ENCODE measurements at places on chromosomes 1 and 21. TPM values are rescaled to one million over a fixed set of nuclear protein-coding genes. Genes with fewer than 3 reads are reported as not detected.

Gene ALPL
- 187 TPM for total RNA-seq

DNA sequence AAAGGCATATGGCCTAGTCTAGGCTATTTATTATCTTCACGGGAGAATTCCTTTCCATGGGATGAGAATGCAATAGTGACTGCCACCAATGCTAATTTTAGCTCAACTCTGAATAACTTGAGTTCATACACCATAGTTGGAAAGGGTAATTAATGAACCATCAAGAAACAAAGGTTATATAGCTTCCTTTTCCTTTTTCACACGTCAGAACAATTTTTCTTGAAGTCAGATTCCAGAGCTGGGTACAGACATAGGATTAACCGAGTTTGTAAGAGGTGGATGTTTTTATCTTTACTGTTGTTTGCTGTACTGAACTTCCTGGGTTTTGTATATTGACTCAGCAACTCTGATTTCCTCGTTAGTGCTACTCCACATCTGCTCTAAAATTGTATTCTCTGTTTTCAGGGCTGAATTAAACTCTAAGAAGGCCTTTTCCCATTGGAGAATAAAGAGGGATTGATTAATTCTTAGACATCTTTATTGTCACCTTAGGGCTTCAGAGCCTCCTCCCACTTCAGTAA is 262.0 kb downstream of the NUF2 start:
- peaks cover 13% of the 10 kb centered on the region for H3K4me1 ChIP-seq
- H3K27ac ChIP-seq, result no peak overlapping the region
- no peak overlapping the region for H3K4me3 ChIP-seq
- H3K36me3 ChIP-seq, result no peaks in the 10 kb centered on the region
- DNase-seq, result no peak

Gene ERG
- total RNA-seq, result 1.0 TPM

DNA sequence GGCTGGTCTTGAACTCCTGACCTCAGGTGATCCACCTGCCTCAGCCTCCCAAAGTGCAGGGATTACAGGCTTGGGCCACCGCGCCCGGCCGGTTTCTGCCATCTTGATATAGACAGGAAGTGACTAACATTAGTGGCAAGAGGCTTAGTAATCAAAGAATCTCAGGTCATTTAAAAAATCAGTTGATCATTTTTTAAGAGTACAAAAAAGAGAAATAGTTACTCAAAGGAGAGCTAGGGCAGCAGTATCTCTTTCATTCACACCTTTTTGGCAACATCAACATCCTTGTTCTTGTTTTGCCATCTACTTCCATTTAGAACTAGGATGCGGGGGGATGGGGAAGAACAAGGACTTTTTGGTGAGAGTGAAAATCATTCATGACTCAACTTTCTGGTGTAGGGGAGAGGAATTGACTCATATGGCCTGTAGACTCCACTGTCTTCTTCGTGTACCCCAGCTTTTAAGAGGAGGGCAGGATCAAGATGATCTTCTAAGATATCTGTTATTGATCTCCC is 8.8 kb downstream of the FCRLB start:
- no peak for DNase-seq
- H3K36me3 ChIP-seq, result no peaks in the 10 kb centered on the region
- peaks cover 22% of the 10 kb centered on the region for H3K4me1 ChIP-seq
- peaks cover 33% of the 10 kb centered on the region for H3K27me3 ChIP-seq

Gene CD5L
- total RNA-seq, result not detected

- H3K27me3 ChIP-seq, result peaks cover 9% of the 10 kb centered on the region
- peak overlapping the region; percentile 71 for H3K4me3 ChIP-seq
- peaks cover 18% of the 10 kb centered on the region for H3K4me1 ChIP-seq
- no peak for DNase-seq
- peak overlapping the region; percentile 52 for H3K27ac ChIP-seq
Measured at GRCh38 chr1:183634429-183635065, 1.0 kb downstream of the ARPC5 start.

- no peak for DNase-seq
- H3K27ac ChIP-seq, result no peak overlapping the region
- H3K4me3 ChIP-seq, result no peak overlapping the region
- no peaks in the 10 kb centered on the region for H3K4me1 ChIP-seq
Measured at GRCh38 chr1:4773226-4773625, 118.8 kb downstream of the AJAP1 start.

Gene BGLAP
- total RNA-seq, result 2.7 TPM

Gene LELP1
- total RNA-seq, result not detected

DNA sequence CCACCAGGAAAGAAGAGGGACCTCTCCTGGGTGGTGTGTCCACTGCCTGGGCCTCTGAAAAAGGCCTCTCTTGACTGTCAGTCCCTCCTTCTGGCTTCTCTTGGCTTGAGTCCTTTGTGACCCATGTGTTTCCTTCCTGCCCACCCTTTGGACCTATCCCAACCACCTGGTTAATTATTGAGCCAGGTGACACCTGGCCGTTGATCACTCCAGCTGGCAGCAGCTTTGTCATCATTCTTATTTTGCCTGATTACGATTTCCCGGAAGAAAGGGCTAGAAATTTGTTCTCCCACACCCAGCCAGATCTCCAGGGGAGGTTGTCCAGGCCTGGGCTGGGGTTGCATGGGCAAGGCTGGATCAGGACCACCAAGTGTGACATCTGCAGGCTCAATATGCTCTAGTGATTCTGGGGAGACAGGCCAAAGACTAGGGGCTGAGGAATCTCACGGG is 24.8 kb downstream of the CSF1 start:
- no peak overlapping the region for H3K4me3 ChIP-seq
- no peaks in the 10 kb centered on the region for H3K36me3 ChIP-seq
- H3K4me1 ChIP-seq, result peaks cover 7% of the 10 kb centered on the region
- DNase-seq, result no peak
- H3K27me3 ChIP-seq, result no peaks in the 10 kb centered on the region

- H3K27ac ChIP-seq, result no peak overlapping the region
- no peaks in the 10 kb centered on the region for H3K36me3 ChIP-seq
- DNase-seq, result no peak
- H3K4me3 ChIP-seq, result no peak overlapping the region
Measured at GRCh38 chr1:171247501-171247900, 793 bp upstream of the FMO1 start.

Gene ELAPOR1
- total RNA-seq, result 2.1 TPM

- no peak overlapping the region for H3K27ac ChIP-seq
- H3K36me3 ChIP-seq, result no peaks in the 10 kb centered on the region
- H3K4me3 ChIP-seq, result no peak overlapping the region
- H3K4me1 ChIP-seq, result peaks cover 7% of the 10 kb centered on the region
- DNase-seq, result no peak
- peaks cover 4% of the 10 kb centered on the region for H3K27me3 ChIP-seq
Measured at GRCh38 chr1:44401256-44402228, 3.5 kb upstream of the RNF220 start.

DNA sequence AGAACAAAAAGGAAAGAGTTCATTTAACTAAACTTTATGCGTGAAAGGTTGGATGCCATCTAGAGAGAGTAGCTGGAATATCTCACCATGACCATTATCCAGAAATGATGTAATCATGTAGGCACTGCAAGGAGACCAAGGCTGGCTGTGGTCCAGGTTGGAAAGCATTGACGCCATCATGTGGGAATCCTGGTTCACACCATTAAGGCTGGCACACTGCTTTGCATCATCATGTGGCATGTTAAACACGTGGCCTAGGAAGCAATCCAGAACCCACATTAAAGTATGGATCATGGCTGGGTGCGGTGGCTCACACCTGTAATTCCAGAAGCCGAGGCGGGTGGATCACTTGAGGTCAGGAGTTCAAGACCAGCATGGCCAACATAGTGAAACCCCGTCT is 4.3 kb downstream of the ADAMTS1 start:
- peaks cover 17% of the 10 kb centered on the region for H3K27me3 ChIP-seq
- H3K4me1 ChIP-seq, result no peaks in the 10 kb centered on the region
- H3K36me3 ChIP-seq, result peaks cover 41% of the 10 kb centered on the region
- H3K4me3 ChIP-seq, result no peak overlapping the region
- H3K27ac ChIP-seq, result no peak overlapping the region
- no peak for DNase-seq

GRCh38 chr1:156638189-156638985 is 3.5 kb upstream of the BCAN start:
- H3K27ac ChIP-seq, result no peak overlapping the region
- no peaks in the 10 kb centered on the region for H3K36me3 ChIP-seq
- peaks cover 64% of the 10 kb centered on the region for H3K27me3 ChIP-seq
- H3K4me1 ChIP-seq, result peaks cover 13% of the 10 kb centered on the region
- H3K4me3 ChIP-seq, result no peak overlapping the region

Gene FAF1
- 54.2 TPM for total RNA-seq

- no peaks in the 10 kb centered on the region for H3K36me3 ChIP-seq
- no peak overlapping the region for H3K4me3 ChIP-seq
- no peak for DNase-seq
Measured at GRCh38 chr1:237012361-237012760, 8.1 kb upstream of the MT1HL1 start.

- H3K4me1 ChIP-seq, result no peaks in the 10 kb centered on the region
- DNase-seq, result no peak
- no peak overlapping the region for H3K4me3 ChIP-seq
- H3K27me3 ChIP-seq, result no peaks in the 10 kb centered on the region
Measured at GRCh38 chr1:9618909-9619679, 30.4 kb downstream of the TMEM201 start.

- H3K4me3 ChIP-seq, result no peak overlapping the region
- DNase-seq, result no peak
- H3K27ac ChIP-seq, result no peak overlapping the region
- no peaks in the 10 kb centered on the region for H3K27me3 ChIP-seq
Measured at GRCh38 chr1:82323144-82323841, 522.6 kb downstream of the ADGRL2 start.

- H3K4me1 ChIP-seq, result no peaks in the 10 kb centered on the region
- no peaks in the 10 kb centered on the region for H3K27me3 ChIP-seq
- DNase-seq, result no peak
- H3K36me3 ChIP-seq, result no peaks in the 10 kb centered on the region
- no peak overlapping the region for H3K27ac ChIP-seq
Measured at GRCh38 chr1:62654744-62655143, 33.4 kb downstream of the DOCK7 start.

Gene AMPD1
- total RNA-seq, result not detected

DNA sequence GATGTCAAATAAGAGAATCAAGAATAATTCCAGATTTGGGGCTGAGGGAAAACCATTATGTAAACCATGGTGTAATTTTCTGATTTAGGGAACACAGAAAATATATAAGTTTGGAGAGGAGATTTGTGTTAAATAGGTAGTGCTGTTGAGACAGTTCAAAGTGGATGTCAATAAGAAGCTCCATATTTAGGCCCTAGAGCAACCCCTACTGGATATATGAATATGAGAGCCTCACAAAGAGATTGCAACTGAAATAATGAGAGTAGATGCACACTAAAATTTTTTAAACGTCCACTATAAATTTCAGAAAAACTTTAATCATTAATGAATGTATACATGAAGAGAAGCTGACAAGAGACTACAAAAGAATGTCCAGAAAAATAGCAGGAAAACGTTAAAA is 1447.8 kb upstream of the PRMT6 start:
- no peaks in the 10 kb centered on the region for H3K27me3 ChIP-seq
- H3K4me1 ChIP-seq, result no peaks in the 10 kb centered on the region
- H3K4me3 ChIP-seq, result no peak overlapping the region

GRCh38 chr1:11341901-11342552 is 69.0 kb downstream of the UBIAD1 start:
- H3K4me3 ChIP-seq, result no peak overlapping the region
- H3K36me3 ChIP-seq, result no peaks in the 10 kb centered on the region
- H3K27ac ChIP-seq, result no peak overlapping the region

- no peak overlapping the region for H3K4me3 ChIP-seq
- no peak overlapping the region for H3K27ac ChIP-seq
- H3K27me3 ChIP-seq, result no peaks in the 10 kb centered on the region
- no peak for DNase-seq
Measured at GRCh38 chr1:201705389-201705788, 123.6 kb upstream of the IPO9 start.

- H3K4me1 ChIP-seq, result no peaks in the 10 kb centered on the region
- no peak for DNase-seq
- no peak overlapping the region for H3K4me3 ChIP-seq
Measured at GRCh38 chr1:15295696-15296095, 48.7 kb downstream of the FHAD1 start.

DNA sequence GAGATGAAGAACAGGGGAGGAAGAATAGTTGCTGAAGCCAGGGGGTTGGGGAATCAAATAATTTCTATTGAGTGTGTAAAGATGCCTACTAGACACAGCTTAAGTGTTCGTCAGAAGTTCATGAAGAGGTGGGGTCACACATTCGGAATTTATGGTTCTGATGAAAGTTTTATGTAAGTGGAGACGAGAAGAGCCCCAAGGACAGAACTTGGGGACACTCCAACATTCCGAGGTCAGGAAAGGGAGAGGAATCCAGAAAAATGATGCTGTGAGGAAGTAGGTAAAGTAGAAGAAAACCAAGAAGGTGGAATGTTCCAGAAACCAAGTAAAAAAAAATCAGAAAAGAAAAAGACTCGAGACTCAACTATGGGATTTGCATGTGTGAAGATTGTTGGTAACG is 272.5 kb downstream of the SIPA1L2 start:
- no peaks in the 10 kb centered on the region for H3K36me3 ChIP-seq
- DNase-seq, result no peak
- H3K27me3 ChIP-seq, result no peaks in the 10 kb centered on the region
- no peak overlapping the region for H3K27ac ChIP-seq
- H3K4me3 ChIP-seq, result no peak overlapping the region
- H3K4me1 ChIP-seq, result no peaks in the 10 kb centered on the region

Gene RGS13
- total RNA-seq, result not detected

DNA sequence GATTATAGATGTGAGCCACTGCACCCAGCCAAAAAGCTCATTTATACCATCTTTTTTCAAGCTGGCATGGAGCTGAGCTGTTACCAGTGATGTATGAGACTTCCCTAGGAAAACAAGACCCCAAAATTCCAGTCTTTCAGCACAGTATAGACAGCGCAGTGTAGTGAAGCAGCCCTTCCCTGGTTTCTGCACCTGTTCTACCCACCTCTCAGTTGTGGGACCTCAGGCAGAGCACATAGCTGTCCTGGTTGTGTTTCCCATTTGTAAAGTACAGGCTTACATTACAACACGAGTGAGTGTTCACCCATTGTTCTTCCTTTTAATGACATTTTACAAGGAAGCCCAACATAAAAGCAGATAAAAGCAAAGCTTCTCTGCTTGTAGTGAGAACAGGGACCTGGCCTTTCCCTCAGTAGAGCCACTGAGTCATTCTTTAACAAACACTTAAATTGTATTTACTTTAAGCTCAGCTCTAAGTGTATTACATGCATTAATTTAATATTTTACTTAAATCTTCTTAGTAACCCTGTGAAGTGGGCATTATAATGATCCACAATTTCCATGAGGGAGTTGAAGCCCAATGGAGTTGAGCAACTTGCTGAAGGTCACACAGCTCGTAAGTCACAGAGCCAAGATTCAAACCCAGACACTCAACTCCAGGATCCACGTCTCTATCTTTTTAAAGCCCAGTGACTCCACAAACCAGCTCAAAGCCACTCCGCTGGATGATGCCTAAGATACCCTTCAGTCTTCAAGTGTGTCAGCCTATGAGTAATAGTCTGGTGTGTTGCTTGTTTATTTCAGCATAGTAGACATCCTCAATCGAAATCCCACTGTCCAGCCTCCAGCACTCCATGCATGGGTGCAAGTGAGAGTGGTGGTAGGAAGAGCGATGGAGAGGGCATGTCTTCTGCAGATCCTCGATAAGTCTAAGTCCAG is 40.5 kb upstream of the CAPZB start:
- H3K4me3 ChIP-seq, result no peak overlapping the region
- H3K27ac ChIP-seq, result no peak overlapping the region
- H3K36me3 ChIP-seq, result no peaks in the 10 kb centered on the region
- DNase-seq, result no peak

Gene PRAMEF1
- total RNA-seq, result not detected

GRCh38 chr1:230215529-230215928 is 148.5 kb downstream of the GALNT2 start:
- no peaks in the 10 kb centered on the region for H3K27me3 ChIP-seq
- no peak overlapping the region for H3K27ac ChIP-seq
- H3K4me3 ChIP-seq, result no peak overlapping the region
- DNase-seq, result no peak
- no peaks in the 10 kb centered on the region for H3K36me3 ChIP-seq

All from GM23338 (cell line).